ENCODE measurements at places on chromosomes 16 and 17. TPM values are rescaled to one million over a fixed set of nuclear protein-coding genes. Genes with fewer than 3 reads are reported as not detected.

The ANKFN1 gene
- polyA plus RNA-seq: 0.40 TPM

The RHBDL1 gene
- 21.1 TPM for polyA plus RNA-seq

The WNT3 gene
- polyA plus RNA-seq: 0.16 TPM

The IGF2BP1 gene
- polyA plus RNA-seq: under 0.01 TPM

The LPCAT2 gene
- polyA plus RNA-seq: 8.9 TPM

The CMTM2 gene
- 0.17 TPM for polyA plus RNA-seq

The PARD6A gene
- polyA plus RNA-seq: 9.3 TPM

The NMT1 gene
- 170 TPM for polyA plus RNA-seq

The MMP2 gene
- polyA plus RNA-seq: 43.6 TPM

The SERPINF2 gene
- 0.59 TPM for polyA plus RNA-seq

The SEZ6L2 gene
- polyA plus RNA-seq: 14.5 TPM

The SLC38A8 gene
- polyA plus RNA-seq: 0.31 TPM

The GP1BA gene
- not detected for polyA plus RNA-seq

The HS3ST3B1 gene
- polyA plus RNA-seq: 0.47 TPM

The OR1F1 gene
- polyA plus RNA-seq: not detected

The RSAD1 gene
- polyA plus RNA-seq: 69.0 TPM

The SPATA22 gene
- polyA plus RNA-seq: 0.88 TPM

The C1QTNF8 gene
- not detected for polyA plus RNA-seq

The CD300LB gene
- 0.40 TPM for polyA plus RNA-seq

The TMEM98 gene
- 19.5 TPM for polyA plus RNA-seq

The TP53TG3B gene
- polyA plus RNA-seq: not detected

The FBXW10B gene
- 5.5 TPM for polyA plus RNA-seq

The PRR29 gene
- 0.72 TPM for polyA plus RNA-seq

The STXBP4 gene
- 11.2 TPM for polyA plus RNA-seq

The KRTAP2-3 gene
- polyA plus RNA-seq: not detected

The ETV4 gene
- 1.9 TPM for polyA plus RNA-seq

The UBE2I gene
- 70.1 TPM for polyA plus RNA-seq

The RASD1 gene
- polyA plus RNA-seq: 56.7 TPM

The C16orf90 gene
- not detected for polyA plus RNA-seq

The VASN gene
- 15.5 TPM for polyA plus RNA-seq

The TRPV3 gene
- polyA plus RNA-seq: 0.37 TPM

The HOXB4 gene
- polyA plus RNA-seq: 4.5 TPM

The CMTM3 gene
- 30.0 TPM for polyA plus RNA-seq

The C16orf96 gene
- 0.07 TPM for polyA plus RNA-seq

The ZNF629 gene
- 14.7 TPM for polyA plus RNA-seq

The TBC1D3K gene
- 0.24 TPM for polyA plus RNA-seq

The DNAH2 gene
- 0.07 TPM for polyA plus RNA-seq

The SPNS2 gene
- polyA plus RNA-seq: 25.1 TPM

The CRAMP1 gene
- polyA plus RNA-seq: 19.0 TPM

The PRAC1 gene
- polyA plus RNA-seq: not detected

The SNX20 gene
- polyA plus RNA-seq: 3.3 TPM

The MYH13 gene
- not detected for polyA plus RNA-seq

The PLA2G10 gene
- polyA plus RNA-seq: not detected

The NETO2 gene
- polyA plus RNA-seq: 6.3 TPM

The EFCAB5 gene
- 0.03 TPM for polyA plus RNA-seq

The GCSH gene
- 25.6 TPM for polyA plus RNA-seq

The KRT32 gene
- not detected for polyA plus RNA-seq

The ANKRD40CL gene
- polyA plus RNA-seq: not detected

The COASY gene
- 130 TPM for polyA plus RNA-seq

The SLFN14 gene
- polyA plus RNA-seq: not detected

The TNS4 gene
- polyA plus RNA-seq: 0.08 TPM

The LRRC36 gene
- polyA plus RNA-seq: 0.24 TPM

The DDX42 gene
- 88.8 TPM for polyA plus RNA-seq

The TBC1D3D gene
- 16.3 TPM for polyA plus RNA-seq

The CCL1 gene
- not detected for polyA plus RNA-seq
